Adrenal gland (tissue), 19 donors: ENCODE measurements at places on chromosomes 12 and 14. TPM values are rescaled to one million over a fixed set of nuclear protein-coding genes. Genes with fewer than 3 reads are reported as not detected.

CATSPERB gene
- 1.0 TPM for total RNA-seq

PLEKHG7 gene
- not detected for total RNA-seq

DEPDC4 gene
- 0.95 TPM for total RNA-seq

LPCAT3 gene
- total RNA-seq, result 81.1 TPM

MUCL1 gene
- not detected for total RNA-seq

GALNT8 gene
- total RNA-seq, result not detected

PAX9 gene
- total RNA-seq, result not detected

SMCO2 gene
- not detected for total RNA-seq

P2RX4 gene
- 89.9 TPM for total RNA-seq

LALBA gene
- not detected for total RNA-seq

MANSC1 gene
- 19.9 TPM for total RNA-seq

KRT78 gene
- total RNA-seq, result not detected

MFAP5 gene
- 15.8 TPM for total RNA-seq

CLEC4D gene
- not detected for total RNA-seq

GYS2 gene
- total RNA-seq, result not detected

TCP11L2 gene
- 26.4 TPM for total RNA-seq

NANOG gene
- not detected for total RNA-seq

CD163L1 gene
- 2.1 TPM for total RNA-seq

TAS2R50 gene
- total RNA-seq, result 1.3 TPM

HSPB8 gene
- total RNA-seq, result 16.0 TPM

ASCL1 gene
- total RNA-seq, result 0.72 TPM

HPD gene
- 6.9 TPM for total RNA-seq

BBOF1 gene
- total RNA-seq, result 5.9 TPM

PLA2G1B gene
- total RNA-seq, result 4.4 TPM

COCH gene
- 5.3 TPM for total RNA-seq

NAA30 gene
- 16.0 TPM for total RNA-seq

RNF31 gene
- total RNA-seq, result 59.7 TPM

TOMM20L gene
- not detected for total RNA-seq

HOTAIR gene
- not detected for total RNA-seq

DRAM1 gene
- 17.8 TPM for total RNA-seq

PLD4 gene
- total RNA-seq, result not detected

RTL1 gene
- total RNA-seq, result 0.13 TPM

TMTC3 gene
- 10.3 TPM for total RNA-seq

SLC25A21 gene
- 3.8 TPM for total RNA-seq

ABCC9 gene
- total RNA-seq, result 35.0 TPM

IL25 gene
- total RNA-seq, result not detected

RXYLT1 gene
- total RNA-seq, result 34.3 TPM

GLT1D1 gene
- total RNA-seq, result 0.18 TPM

KRT7 gene
- total RNA-seq, result 9.0 TPM

TMEM229B gene
- 33.5 TPM for total RNA-seq

MARCHF9 gene
- 23.4 TPM for total RNA-seq

MMP17 gene
- total RNA-seq, result 1.4 TPM

SEC23A gene
- 154 TPM for total RNA-seq

VWF gene
- 19.9 TPM for total RNA-seq

NDRG2 gene
- total RNA-seq, result 728 TPM

GDF3 gene
- total RNA-seq, result 0.24 TPM
